ENCODE measurements at places on chromosomes 11 and 22.

DNA sequence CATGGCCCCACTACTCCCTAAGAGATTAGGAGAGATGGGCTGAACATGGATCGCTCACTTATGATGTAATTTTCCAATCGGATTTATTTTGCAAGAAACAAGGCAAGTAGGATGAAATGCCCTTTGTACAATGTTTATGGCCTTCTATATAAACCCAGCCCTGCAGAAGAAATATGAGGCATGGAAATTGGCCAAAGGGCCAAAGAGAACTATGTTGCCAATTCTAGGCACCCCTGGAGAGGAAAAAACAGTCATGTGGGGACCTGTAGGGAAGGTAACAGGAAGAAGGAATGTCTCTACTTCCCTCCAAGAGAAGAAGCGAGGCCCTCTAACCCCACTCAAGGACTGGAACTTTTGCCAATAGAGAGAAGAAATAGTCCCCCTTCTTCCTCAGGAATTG lies 54.4 kb downstream of the RCN1 start:
- DNase-seq: no peak

DNA sequence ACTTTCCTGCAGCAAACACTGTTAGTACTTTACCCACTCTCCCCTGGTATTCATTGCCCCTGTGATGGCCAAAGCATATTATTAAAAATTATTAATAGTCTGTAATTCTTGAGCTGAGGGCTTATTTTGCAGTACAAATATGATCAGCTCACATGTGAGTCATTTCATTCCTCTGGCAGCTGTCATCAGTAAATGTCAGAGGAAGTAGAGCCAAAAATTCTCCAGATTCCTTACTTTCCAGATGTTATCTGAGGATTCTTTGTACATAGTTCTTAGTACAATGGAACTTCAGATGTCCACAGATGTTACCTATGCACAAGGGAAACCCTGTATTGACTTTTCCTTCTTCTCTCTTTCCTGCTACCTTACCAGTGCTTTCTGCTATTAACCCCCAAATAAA lies 12.5 kb downstream of the OR5B3 start:
- no peak for DNase-seq

GRCh38 chr11:102383839-102384238 lies 36.8 kb downstream of the BIRC2 start:
- no peak for DNase-seq

DNA sequence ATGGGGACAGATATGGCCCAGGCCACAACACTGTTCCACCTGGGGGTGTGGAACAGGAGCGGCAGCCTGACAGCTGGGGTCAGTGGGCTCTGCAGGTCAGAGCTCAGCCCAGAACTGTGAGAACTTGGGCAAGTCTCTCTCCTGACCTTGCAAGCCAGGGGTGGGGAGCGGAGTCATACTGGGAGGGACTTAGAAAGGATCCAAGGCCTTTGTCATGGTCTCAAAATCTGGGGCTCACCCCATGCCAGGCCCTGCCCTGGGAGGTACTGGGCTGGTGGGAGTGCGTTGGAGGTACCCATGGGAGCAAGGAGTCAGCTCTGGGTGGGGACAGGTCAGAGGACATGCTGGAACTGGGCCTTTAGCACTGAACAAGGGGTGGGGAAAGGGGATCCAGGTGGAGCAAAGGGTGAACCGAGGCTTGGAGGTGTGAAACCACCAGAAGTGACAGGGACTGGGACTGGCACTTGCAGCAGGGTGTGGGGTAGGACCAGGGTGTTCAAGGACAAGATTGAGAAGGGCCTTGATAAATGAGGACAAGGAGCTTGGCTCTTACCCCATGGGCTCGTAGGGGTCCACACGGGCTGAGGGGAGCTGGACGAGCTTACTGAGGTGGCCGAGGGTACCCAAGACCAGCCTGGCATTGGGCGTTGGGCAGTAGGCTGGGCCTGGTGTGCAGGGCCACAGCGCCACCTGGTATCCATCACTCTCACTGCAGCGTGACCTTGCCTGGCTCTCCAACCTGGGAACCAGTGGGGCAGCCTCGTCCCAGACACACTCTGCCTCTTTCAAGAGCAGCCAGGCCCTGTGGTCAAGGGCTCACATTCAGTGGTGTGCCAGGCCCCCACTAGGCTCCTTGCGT lies 7.4 kb upstream of the PMM1 start:
- DNase-seq: no peak

DNA sequence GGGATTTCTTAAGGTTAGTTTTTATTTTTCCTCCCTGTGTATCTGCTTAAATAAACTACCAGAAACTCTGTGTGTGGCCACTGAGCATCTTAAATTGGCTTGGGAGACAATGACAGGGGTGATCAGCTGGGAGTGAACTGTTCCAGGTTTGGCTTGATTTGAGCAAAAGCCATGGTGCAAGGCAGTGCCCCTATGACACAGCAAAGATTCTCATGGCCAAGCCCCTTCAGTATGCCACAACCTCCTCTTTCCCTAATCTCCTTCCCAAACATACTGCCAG lies 370.5 kb downstream of the SOX6 start:
- DNase-seq: no peak

DNA sequence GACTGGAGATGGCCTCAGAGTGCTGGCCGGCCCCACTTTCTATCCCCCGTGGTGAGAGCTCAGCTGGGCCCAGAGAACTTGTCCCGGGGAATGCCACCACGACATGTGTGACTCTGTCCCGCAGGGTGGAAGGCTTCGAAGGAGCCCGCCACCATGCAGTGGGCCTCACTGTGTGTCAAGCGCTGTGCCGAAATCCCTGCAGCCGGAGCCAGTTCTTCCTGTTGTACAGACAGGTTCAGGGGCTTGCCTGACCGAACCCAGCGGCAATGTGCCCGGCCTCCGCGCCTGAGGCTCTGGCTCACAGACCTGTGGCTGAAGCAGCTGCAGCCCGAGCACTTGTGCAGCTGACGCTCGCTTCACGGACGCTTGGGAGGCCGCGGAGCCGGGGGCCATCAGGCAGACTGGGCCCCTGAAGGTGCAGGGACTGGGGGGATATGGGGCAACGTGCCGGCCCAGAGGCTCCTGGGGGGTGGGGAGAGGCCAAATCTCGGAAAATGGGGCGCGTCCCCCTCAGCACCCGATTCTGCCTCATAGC lies 650 bp downstream of the PPM1F start:
- no peak for DNase-seq

GRCh38 chr11:69008737-69009440 lies 4.2 kb downstream of the MRGPRF start:
- DNase-seq: no peak

DNA sequence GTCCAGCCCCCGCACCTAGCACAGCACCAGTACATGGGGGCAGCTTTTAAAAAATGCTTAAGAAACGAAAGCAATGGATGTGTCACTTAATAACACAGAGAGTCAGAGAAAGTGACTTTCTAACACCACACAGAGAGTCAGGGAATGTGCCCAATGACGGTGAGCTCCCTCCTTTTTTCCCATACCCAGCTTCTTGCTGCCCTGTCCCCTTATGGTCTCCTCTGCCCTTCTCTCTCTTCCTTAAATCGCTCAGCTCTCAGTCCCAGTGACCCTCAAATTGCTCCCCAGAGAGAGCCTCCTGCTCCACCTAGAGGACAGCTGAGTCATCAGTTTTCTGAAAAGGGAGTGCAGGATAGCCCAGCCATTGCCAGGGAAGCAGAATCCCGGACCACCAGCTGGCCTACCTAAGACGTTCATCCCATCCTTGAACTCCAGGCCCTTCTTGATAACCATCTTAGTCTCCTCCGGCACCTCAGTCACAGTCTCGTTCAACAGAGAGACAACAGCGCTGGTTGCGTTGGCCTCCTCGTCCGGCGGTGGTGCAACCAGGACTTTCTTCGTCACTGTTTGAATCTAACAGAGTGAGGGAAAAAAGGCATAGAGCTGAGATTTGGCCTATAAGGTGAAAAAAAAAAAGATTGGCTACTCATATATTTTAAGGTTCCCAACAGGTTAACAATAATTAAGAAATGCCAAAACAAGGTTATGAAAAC lies 113.5 kb downstream of the SLC1A2 start:
- DNase-seq: no peak

- no peak for DNase-seq
These were observed 43.7 kb downstream of the WNT11 start for GRCh38 chr11:76162336-76163288.

GRCh38 chr11:68439355-68440065 lies 21.0 kb upstream of the PPP6R3 start:
- no peak for DNase-seq

DNA sequence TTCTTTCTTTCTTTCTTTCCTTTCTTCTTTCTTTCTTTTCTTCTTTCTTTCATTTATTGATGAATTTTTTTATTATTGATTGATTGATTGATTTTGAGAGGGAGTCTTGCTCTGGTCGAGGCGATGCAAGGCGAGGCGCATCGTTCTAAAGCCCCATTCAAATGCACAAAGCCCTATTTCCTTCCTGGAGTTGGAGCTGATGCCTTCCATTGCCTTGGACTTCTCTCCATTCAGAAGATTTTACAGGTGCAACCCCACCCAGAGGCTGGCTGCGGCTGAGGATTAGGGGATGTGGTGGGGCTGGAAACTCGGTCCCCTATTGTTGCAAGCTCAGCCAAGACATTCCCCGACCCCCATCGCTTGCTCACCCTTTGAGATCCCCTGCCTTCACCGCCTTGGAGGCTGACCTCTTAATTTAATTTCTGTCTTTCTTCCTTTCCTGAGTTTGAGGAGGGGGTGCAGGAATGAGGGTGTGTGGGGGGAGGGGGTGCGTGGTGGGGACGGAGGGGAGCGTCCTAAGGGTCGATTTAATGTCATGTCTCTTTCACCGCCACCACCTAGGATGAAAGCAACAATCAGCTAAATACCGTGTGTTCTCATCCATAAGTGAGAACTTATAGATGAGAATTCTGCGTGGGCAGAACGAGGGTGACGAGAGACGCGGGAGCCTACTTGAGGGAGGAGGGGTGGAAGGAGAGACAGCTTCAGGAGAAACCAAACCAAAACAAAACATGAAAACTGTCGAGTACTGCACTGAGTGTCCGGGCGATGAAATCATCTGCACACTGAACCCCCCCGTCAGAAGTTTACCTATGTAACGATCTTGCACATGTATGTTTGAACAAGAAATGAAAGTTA lies 3913.9 kb upstream of the OR11H1 start:
- DNase-seq: no peak

DNA sequence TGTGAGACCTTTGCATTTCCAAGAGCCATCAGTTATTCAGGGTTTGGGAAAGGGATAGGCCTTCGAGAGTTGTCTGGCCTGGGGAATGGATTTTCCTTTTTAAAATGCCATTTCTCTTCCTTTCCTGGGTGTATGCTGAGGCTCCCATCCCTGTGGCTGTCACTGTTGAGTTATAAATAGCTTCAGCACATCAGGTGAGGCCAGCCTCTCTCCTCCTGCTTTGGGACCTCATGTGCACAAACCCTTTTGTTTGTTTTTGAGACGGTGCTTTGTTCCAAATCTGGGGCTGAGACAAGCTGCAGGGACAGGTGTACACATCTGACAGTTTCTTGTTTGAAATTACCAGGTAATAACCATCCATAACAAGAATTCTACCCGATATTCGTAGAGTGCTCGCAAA lies 1.3 kb downstream of the TEF start:
- no peak for DNase-seq

- DNase-seq: peak; percentile 24
These were observed 496 bp downstream of the TMEM9B start for GRCh38 chr11:8963569-8964323.

DNA sequence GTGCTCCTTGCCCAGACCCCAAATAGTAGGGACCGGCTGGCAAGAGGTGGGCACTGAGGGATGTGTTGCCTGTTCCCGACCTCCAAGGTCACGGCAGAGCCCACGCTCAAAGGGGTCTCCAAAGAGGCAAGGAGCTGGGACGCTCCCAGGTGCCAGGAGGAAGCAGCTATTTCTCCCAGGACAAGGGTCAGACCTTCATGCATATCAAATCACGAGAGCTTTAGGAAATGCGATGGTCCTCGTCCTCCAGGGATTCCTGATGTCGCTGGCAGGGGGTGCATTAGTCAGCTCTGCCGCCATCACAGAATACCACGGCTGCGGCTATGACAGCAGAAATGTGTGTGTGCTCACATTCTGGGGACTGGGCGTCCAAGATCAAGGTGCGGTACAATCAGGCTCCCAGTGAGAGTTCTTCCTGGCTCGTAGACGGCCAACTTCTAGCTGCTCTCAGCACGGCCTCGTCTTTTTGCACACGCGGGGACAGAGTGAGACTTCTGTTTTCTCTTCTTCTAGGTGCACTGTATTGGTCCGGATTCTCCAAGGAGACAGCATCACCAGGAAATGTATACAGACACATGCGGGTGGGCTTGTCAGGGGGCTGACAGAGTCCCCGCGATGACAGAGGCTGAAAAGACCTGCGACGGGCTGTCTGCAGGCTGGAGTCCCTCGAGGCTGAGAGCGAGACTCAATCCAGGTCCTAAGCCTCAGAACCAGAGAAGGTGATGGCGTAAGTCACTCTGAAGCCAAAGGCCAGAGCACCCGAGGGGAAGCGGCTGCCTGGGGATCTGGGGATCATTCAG lies 81.6 kb downstream of the SHANK2 start:
- DNase-seq: no peak

DNA sequence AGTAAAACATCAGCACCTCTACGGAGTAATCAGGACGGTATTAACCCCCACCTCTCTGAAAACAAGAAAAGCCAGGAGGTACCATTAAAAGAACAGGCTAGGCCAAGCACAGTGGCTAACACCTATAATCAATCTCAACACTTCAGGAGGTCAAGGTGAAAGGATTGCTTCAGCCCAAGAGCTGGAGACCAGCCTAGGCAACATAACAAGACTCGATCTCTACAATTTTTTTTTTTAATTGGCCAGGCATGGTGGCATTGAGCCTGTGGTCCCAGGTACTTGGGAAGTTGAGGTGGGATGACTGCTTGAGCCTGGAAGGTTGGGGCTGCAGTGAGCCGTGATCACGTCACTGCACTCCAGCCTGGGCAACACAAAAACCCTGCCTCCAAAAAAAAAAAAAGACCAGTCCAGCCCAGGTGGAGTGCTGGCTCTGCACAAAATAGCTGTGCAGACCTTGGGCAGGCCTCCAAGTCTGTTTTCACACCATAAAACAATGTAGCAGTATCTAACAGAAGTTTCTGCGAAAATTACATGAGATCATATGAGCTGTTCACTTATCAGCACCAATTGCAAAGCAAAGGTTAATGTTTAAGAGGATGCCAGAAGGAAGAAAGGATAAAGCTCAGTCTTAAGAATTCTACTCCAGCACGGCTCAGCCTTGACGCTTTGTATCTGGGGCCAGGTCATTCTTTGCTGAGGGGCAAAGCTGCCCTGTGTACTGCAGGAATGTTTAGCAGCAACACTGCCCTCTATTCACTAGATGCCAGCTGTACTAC lies 14.8 kb downstream of the CHKA start:
- no peak for DNase-seq

DNA sequence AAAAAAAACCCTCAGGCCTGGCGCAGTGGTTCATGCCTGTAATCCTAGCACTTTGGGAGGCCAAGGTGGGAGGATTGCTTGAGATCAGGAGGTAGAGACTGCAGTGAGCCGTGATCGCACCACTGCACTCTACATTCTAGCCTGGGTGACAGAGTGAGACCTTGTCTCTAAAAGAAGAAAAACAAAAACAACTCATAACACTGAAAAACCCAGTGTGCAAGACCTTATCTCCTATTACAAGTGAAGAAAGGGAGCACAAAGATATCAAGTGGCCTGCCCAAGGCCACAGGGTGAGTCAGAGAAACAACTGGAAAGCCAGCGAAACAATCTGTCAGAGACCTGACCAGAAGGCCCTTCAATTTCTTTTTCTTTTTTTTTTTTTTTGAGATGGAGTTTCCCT lies 2.5 kb downstream of the TXN2 start:
- no peak for DNase-seq

GRCh38 chr22:49514641-49515040 lies 313.0 kb downstream of the BRD1 start:
- no peak for DNase-seq

GRCh38 chr22:49464037-49464436 lies 363.6 kb downstream of the BRD1 start:
- DNase-seq: no peak

GRCh38 chr11:47768101-47768612 lies 1.0 kb upstream of the FNBP4 start:
- DNase-seq: peak; percentile 64

Data from NCI-H2081 treated with DMSO at 0.1 percent for 48 hours (cell line).